ENCODE measurements at places on chromosomes 4 and X. TPM values are rescaled to one million over a fixed set of nuclear protein-coding genes. Genes with fewer than 3 reads are reported as not detected.

- DNase-seq, result no peak
Observed at GRCh38 chrX:7263330-7263729, 115.4 kb upstream of the PUDP start.

DNA sequence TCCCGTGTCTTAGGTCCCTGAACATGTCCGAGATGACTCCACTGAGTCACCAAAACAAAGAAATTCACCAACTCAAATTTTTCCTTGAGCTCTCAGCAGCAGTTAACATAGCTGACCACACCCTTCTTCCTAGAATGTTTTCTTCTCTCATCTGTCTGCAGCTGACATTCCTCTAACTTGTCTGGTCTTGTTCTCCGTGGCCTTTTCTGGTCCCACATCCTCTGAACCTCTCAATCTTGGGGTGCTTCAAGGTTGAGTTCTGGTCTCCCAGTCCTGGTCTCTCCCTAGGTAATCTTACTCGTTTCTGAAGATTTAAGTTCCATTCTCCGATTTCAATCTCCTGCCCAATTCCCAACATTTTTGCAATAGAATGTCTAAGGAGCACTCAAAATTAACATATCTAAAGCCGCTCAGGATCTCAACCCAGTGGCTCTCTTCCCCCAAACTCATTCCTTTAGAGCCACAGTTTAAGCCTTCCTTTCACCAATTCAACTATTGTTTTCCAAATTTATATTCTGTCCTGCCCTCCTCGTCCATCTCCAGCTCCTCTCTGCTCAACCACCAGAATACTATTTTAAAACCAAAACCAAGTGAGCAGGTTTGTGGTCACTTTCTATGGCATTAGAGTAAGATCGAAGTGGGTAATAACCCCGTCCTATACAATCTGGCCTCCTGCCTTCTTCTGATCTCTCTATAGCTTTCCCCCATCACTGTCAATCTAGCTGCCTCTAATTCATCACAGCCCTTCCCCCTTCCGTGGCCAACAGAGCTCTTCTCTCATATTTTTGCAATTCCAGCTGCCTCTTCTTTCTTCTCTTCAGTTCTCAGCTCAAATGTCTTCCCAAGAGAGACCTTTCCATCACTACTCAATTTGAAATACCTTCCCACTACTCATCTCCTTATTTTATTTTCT lies 1.2 kb downstream of the TRIML2 start:
- DNase-seq, result no peak

DNA sequence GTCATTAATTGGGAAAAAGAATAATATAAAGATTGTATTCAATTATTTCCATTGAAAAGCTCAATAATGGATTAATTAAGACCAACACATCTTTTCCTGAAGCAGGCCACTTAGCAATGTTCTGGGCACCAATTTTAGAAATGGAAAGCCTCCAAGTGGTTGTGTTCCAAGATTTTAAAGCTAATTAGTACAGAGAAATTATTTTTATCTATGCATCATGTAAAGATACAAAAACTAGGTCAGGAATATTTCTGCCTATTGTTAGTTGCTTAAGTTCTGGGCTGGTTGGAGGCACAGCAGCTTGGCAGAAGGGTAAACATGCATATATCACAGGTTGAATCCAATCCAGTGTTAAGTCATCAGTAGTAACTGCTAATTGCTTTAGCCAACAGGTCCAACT lies 101.9 kb downstream of the RASL11B start:
- no peak for DNase-seq

The CHIC2 gene
- total RNA-seq, result 21.6 TPM

DNA sequence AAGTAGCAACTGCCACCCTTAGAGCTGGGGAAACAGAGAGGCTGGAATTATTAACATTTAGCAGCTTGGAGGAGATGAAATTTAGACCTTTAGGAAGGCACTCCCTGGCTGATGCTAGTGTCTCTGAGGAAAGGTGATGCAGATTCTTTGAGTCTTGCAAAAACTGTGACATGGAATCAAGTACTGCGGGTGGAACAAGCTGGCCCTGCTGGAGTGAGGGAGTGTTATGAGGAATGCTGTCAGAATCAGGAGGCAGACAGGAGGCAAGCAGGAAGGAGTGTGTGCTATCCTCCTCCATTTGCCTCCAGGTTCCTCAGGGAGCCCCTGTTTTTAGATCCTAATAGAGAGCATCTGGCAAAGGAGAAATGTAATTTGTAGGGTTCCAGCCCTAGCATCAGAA lies 391.7 kb upstream of the PITX2 start:
- no peak for DNase-seq

The TKTL1 gene
- not detected for total RNA-seq

GRCh38 chr4:114601304-114602052 lies 2.9 kb downstream of the UGT8 start:
- no peak for DNase-seq

DNA sequence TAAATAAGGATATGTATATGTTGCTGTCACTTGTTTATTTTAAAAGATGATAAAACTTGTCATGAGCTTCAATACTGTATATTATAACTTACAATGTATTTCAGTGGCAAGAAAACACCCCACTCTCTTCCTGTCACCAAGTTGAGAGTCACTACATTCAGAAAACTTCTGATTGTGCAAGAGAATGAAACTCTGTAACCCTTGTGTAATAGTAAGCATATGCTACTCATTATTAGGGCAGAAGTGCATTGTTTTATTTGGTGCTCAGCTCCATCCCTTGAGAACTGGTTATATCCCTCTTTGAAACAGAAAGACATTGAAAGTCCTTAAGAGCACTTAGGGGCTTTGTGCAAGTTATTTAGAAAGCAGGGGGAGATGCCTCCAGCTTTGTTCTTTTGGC lies 594.5 kb downstream of the ARAP2 start:
- no peak for DNase-seq

The MXRA5 gene
- not detected for total RNA-seq

The SCRG1 gene
- not detected for total RNA-seq

GRCh38 chr4:68426516-68426915 lies 20.7 kb upstream of the TMPRSS11E start:
- DNase-seq, result no peak

The SSX4 gene
- not detected for total RNA-seq

The CXCL13 gene
- 0.44 TPM for total RNA-seq

GRCh38 chr4:139838811-139839210 lies 173.2 kb downstream of the MGST2 start:
- DNase-seq, result no peak

The CABS1 gene
- total RNA-seq, result not detected

DNA sequence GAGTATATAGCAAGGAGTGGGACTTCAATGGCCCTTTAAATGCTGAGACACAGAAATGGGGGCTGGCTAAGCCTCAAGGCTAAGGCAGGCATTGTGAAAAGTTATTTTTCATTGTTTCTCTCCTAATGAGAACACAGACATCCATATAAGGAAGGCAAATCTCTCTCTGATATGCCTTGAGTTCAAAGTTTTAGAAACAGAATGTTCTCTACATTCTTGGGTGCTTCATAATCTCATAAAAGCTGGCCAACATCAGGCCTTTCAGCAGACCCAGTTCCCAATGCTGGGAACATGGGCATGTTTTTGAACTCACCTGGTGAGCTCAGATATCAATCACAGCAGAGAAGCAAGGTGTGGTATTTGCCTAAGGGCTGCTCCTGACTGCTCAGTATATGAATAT lies 19.4 kb upstream of the RAB40A start:
- DNase-seq, result no peak

The IL2 gene
- not detected for total RNA-seq

DNA sequence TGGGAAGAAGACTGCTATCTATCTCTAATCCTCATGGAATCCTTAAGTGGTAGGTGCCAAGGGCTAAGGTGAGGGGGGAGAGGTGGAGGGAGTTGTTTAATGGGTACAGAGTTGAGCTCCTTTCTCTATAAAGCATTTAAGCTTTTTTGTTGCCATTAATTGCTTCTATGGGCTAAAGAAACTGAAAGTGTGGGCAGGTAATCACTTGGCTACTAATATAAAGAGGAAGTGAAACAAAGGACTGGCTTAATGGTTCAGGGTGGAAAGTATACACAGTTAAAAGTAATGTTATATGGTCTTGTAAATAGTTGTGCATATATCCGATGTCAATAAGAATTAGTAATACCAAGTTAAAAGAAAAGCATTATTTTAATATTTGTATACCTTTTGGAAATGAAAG lies 83.9 kb downstream of the POLA1 start:
- no peak for DNase-seq

GRCh38 chrX:81120936-81121371 lies 80.8 kb downstream of the HMGN5 start:
- peak; percentile 15 for DNase-seq

The C4orf51 gene
- total RNA-seq, result not detected

- DNase-seq, result no peak
Observed at GRCh38 chr4:148926276-148927260, 484.4 kb upstream of the NR3C2 start.

- no peak for DNase-seq
Observed at GRCh38 chr4:74418063-74418670, 26.8 kb upstream of the AREG start.

The GRPEL1 gene
- 41.3 TPM for total RNA-seq

- no peak for DNase-seq
Observed at GRCh38 chr4:183591301-183591700, 67.7 kb downstream of the RWDD4 start.

DNA sequence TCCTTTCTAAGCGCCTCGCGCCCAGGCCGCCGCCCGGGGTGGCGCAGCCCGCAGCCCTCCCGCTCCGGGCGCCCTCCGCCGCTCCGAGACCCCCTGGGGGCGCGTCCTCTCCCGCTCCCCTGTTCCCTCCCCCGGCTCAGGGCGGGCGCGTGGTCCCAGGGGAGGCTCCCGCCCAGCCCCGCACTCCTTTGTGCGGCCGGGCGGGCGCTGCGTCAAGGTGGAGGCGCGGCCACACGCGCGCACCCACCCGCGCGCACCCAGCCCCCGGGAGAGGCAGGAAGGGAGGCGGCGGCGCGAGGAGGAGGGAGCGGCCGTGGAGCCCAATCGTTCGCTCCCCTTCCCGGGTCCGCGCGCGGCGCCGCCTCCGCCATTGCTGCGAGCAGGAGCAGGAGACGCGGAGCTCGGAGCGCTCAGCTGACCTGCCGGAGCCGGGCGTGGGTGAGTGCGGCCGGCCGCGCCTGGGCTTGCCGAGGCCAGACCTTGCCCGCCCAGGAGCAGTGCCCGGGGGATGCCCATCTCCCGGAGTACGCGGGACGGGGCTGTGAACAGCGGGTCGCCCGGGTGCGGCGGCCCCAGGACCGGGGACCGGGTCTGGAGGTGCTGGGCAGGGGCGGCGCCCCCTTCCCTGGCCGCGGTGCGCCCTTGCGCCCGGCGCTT lies at the start of gene NSG1:
Gene NSG1 (plus strand): TSS at position 367 of the 657 bp plus-strand sequence. CDS start 528 bp downstream, outside the sequence.
- no peak for DNase-seq

The GJB1 gene
- not detected for total RNA-seq

The UGT2B10 gene
- total RNA-seq, result not detected

DNA sequence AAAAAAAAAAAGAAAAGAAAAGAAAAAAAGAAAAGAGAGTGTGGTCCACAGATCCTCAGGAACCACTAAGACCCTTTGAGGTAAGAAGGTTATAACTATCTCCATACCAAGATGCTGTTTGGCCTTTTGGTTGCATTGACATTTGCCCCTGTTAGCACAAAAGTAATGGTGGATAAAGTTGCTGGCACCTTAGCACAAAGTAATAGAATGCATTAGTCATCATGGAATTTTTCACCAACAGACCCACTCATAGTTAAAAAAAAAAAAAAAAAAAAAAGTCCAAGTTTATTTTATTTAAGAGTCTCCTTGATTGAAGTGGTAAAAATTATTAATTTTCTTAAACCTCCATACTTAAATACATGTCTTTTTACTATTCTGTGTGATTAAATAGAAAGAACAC lies 78.4 kb upstream of the RBPJ start:
- DNase-seq, result no peak

The FAM47E gene
- total RNA-seq, result not detected

GRCh38 chr4:8464381-8464780 lies 23.8 kb downstream of the TRMT44 start:
- DNase-seq, result no peak

- no peak for DNase-seq
Observed at GRCh38 chrX:5915783-5916182, 312.9 kb downstream of the NLGN4X start.

- DNase-seq, result no peak
Observed at GRCh38 chr4:4981427-4981826, 37.8 kb downstream of the CYTL1 start.

The IQSEC2 gene
- total RNA-seq, result 0.53 TPM

GRCh38 chrX:151780621-151781020 lies 46.1 kb downstream of the CNGA2 start:
- DNase-seq, result no peak

The GPR173 gene
- total RNA-seq, result 0.10 TPM

Data from activated B cell treated with CpG ODN at 0.5 μM for 24 hours (primary cell).